ENCODE measurements at places on chromosomes 7 and 10.

DNA sequence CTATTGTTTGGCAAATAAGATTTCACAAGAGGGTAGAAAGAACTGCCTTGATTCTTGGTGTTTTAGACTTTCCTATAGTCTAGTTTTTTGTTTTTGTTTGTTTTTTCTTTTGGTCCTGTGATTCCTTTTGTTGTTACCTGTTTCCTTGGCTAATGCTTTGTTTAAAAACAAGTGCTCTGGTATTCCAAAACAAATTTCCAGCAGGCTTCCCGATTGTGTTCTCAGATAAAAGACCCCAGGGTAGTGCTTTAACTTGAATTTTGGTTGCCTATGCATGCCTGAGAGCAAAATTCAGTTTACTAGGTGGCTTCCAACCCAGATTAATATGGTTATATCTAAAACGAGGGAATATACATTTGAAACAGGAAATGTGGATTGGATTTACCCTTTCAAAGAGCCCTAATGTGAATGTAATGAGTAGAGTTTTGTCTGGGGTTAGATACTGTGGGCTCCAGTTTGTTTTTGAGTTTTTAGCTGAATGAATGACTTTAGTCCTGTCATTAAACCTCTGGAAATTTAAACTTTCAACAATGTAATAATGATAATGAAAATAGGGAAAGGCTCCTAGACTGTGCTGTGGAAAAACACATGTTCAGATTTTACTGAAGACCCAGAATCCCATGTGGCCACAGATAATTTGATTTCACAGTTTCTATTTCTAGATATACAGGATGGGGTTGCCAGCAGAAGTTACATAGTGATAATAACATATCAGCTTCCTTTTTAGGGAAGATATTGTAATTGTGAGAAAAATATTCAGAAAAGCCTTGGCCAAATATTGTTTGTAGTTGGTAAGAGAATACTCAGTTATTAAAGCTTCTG lies 23.9 kb downstream of the AUTS2 start:
- no peak for DNase-seq

DNA sequence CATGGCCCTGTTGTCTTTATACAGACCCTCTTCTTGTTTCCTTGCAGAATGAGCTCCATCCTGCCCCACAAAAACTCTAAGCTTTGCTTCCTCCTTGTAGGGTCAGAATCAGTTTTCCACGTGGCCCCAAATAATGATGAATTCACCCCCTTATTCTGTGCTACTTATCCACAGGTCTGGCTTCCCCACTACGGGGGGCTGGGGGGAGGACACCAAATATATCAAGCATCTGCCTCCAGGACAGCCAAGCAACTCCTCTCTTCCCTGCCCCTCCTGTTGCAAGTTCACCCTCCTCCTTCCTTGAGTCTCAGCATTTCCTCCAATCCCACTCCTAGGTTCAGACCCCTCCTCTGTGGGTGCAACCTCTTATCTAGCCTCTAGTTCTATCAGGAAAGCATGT lies 743.3 kb downstream of the GRID1 start:
- DNase-seq = no peak

GRCh38 chr7:134589491-134589941 lies 40.6 kb downstream of the AKR1B15 start:
- no peak for DNase-seq

- no peak for DNase-seq
These were observed 213.7 kb downstream of the HTR7 start for GRCh38 chr10:90644165-90644564.

DNA sequence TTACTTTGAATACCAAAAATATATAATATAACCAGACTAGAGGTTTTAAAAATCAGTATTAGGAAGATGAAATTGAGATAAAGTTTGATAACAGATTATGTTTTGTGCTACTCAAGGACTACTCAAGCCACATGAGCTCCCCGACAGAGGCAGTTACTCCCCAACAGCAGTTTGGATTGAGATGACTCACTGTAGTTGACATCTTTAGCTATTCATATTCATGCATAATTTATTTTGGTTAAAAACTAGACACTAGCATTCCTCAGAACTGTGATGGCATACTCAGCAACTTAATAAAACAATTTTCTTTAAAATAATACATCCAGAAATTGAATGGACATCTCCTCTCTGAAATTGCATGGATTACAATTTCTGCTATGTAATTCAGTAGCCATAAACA lies 19.6 kb downstream of the PCLO start:
- no peak for DNase-seq

- no peak for DNase-seq
These were observed 44.1 kb downstream of the RNF32 start for GRCh38 chr7:156684661-156685060.

DNA sequence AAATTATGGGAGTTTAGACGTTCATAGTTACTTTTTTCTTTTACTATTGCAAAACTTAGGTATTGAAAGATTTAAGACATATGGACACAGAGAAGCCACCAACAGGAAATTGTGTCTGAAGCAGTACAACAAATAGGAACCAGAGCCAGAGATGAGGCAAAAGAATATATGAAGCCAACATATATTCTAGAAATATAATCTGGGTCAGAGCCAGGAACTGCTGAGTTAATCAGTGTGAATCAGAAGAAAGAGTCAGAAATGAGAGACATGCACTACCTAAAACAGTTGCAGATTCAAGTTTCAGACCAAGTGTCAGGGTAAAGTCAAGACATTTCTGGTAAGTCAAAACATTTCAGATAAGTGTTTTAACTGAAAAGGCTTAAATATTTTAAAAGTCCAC lies 67.7 kb downstream of the DGKB start:
- no peak for DNase-seq

- no peak for DNase-seq
These were observed 93.8 kb upstream of the SMNDC1 start for GRCh38 chr10:110398419-110399105.

- no peak for DNase-seq
These were observed 4.5 kb downstream of the GRB10 start for GRCh38 chr7:50778189-50778588.

DNA sequence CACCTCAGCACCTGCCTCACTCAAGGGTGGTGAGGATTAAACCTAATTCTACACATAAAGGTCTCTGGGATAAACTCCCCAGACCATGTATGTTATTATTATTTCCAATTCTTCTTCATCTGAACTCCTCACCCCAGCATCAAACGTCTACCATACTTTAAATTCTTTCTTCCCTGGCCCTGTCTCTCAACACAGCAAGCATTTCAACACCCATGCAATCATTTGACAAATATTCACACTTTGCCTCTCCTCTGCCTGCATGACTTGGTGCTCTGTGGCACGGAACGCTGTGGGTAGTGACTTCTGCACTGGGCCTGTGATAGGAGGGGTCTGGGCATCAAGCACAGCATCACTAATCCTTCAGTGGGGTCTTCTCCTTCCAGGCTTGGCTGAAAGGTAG lies 490.8 kb downstream of the TNS3 start:
- no peak for DNase-seq

GRCh38 chr7:132793474-132793873 lies 217.2 kb upstream of the PLXNA4 start:
- no peak for DNase-seq

GRCh38 chr7:47336472-47337425 lies 245.2 kb downstream of the TNS3 start:
- no peak for DNase-seq

DNA sequence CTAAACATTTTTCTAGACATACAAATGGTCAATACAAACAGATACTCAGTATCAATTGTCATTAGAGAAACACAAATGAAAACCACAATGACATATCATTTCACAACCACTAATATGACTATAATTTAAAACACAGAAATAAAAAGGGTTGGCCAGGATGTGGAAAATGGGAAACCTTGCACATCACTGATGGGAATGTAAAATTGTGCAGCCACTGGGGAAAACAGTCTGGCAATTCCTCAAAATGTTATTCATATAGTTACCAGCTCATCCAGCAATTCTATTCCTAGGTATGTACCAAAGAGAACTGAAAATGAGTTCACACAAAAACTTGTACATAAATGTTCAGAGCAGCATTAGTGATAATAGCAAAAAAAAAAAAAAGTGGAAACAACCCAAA lies 106.1 kb upstream of the LRRTM3 start:
- no peak for DNase-seq

DNA sequence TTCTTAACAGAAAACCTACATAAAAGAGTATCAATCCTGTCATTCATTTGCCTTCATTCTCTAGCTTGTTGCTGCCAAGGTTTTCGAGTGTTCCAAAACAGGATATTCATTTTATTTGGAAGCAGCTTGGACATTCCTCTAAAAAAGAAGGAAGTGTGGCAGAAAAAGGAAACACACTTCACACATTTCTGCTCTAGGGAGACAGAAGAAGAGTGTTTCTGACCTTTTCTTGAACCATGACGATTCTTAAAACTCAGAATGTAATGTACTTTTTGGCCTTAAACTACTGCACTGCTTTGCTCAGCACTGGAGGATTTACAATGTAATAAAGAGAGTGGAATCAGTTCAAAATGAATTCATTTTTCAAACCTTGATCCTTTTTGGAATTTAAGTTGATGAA lies 81.3 kb downstream of the SEMA3A start:
- DNase-seq = no peak

DNA sequence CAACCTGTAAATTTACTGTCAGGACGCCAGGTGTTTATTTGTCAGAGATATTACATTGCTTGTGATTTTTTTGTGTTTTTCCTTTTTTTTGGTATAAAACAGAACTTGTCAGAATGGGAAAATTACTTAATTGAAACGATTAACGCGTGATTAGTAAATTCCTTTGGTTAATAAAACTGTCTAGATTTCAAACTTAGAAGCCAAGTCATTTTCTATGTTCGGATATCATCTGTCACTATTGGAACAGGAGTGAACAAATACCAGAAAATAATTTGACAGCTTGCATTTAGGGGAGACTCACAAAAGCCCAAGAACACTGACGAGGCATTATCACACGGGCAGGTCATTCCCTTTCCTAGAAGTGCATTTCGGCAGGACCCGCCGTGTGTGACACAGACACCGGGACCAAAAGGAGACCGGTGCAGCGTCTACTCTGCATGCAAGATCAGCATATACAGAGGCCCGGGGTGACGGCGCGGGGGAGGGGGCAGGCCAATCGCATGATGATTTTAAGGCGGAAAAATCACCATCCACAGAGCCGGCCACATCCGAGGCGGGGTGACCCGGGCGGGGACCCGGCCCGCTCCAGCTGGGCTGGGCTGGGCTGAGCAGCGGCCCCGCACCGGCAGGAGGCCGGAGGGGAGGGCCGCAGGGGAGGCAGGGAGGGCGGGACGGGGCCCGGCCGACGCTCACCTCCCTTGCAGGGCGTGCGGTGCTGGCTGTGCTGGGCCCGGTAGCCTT lies 841 bp downstream of the GLUD1 start:
- DNase-seq = peak; percentile 20

DNA sequence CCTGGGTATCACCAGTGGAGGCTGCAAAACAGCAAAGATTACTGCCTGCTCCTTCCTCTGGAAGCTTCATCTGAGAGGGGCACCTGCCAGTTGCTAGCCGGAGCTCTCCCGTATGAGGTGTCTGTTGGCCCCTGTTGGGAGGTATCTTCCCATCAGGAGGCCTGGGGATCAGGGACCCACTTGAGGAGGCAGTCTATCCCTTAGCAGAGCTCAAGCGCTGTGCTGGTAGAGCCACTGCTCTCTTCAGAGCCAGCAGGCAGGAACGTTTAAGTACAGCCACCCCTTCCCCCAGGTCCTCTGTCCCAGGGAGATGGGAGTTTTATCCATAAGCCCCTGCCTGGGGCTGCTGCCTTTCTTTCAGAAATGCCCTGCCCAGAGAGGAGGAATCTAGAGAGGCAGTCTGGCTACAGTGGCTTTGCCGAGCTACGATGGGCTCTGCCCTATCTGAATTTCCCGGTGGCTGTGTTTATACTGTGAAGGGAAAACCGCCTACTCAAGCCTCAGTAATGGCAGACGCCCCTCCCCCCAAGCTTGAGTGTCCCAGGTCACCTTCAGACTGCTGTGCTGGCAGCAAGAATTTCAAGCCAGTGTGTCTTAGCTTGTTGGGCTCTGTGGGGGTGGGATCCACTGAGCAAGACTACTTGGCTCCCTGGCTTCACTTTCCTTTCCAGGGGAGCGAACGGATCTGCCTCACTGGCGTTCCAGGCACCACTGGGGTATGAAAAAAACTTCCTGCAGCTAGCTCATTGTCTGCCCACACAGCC lies 19.6 kb downstream of the SEMA3E start:
- no peak for DNase-seq

- DNase-seq = no peak
These were observed 54.0 kb downstream of the GSDME start for GRCh38 chr7:24703296-24703695.

DNA sequence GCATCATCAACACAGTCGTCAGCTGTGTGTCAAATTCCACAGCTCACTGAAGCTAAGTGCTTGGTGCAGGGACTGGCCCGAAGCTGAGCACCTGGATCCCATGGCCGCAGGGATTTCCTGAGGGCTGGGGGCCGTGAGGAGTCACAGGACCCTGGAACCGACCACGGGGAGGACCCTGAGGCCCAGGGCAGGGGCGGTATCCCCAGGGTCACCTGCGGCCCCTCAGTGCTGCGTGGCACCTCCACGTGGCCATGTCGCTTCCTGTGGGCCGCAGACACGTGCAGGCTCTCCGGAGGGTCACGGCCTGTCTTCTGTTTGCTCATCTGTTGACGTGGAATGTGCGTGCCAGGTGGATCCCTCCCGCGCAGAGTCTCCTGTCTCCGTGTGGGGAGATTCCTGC lies 53.4 kb downstream of the NKX6-2 start:
- DNase-seq = no peak

DNA sequence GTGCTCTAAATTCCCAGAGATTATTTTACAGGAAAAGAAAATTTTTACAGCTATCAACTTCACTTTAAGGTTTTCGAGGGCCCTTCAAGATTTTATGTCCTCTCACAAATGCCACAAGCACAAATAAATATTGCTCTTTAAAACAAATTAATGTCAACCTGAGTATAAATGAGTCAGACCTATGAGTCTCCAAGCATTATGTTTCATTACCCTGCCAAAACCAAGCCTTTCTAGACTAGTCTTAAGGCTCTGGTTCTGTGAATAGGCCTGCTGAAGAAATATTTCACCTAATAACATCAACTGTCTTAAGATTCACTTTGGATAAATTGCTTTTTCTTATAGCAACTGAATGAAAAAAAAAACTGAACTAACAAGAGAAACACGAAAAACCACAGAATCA lies 153.0 kb downstream of the PDE1C start:
- no peak for DNase-seq

DNA sequence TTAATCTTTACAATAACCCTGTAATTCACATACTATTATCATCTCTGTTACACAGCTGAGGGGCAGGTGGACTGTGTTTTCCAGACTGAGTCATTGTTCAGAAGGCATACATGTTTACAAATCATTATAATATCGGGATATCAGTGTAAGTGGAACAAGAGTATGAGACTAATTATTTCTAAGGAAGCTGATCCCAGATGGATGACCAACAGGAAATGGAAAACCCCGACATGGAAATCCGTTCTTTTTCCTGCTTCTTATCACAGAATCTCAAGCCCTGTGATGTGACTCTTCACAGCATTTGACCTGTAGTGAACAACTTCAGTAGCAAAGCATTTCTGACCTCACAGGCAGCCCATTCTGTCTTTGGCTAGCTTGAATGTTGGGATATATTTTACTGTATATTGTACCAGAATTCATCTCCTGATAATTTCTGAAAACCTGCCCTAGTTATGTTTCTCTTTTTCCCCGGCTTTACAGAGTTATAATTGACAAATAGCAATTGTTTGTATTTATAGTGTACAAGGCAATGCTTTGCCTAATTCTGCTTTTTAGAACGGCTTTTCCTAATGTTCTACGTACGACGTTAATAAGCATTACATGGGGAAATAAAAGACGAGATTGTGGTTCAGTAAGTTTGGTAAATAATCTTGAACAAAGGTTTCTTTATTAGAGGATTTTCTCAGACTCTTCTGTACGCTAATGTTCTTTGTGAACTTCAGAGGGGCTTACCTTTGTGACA lies 78.6 kb upstream of the SYPL1 start:
- DNase-seq = no peak

All from AML-193 (cell line).